ENCODE measurements at places on chromosomes 1 and 21. TPM values are rescaled to one million over a fixed set of nuclear protein-coding genes. Genes with fewer than 3 reads are reported as not detected.

DNA sequence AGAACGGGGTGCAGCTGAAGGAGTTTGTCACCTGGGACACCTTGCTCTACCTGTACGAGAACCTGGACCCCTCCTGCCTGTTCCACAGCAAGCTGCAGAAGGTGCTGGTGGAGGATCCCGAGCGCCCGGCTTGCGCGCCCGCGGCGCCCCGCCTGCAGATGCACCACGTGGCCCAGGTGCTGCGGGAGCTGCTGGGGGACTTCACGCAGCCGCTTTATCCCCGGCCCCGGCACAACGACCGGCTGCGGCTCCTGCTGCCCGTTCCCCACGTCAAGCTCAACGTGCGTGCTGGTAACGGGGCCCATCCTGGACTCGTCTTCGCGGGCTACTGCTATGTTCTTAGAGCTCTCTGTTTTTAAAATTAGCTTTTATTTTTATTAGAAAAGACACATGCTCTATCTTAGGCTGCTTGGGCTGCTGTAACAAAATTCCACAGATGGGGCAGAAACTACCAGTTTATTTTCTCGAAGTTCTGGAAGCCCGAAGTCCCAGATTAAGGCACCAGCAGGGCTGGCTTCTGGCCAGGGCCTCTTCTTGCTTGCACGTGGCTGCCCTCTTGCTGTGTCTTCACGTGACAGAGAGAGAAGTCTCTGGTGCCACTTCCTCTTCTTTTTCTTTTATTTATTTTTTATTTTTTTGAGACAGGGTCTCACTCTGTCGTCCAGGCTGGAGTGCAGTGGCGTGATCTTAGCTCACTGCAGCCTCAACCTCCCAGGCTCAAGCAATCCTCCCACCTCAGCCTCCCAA, 38.1 kb downstream of the TRPM2 start:
- no peak for DNase-seq

- DNase-seq, result peak; percentile 51
These were observed 23.1 kb downstream of the DYRK3 start for GRCh38 chr1:206658264-206658980.

- DNase-seq, result peak; percentile 12
These were observed 578 bp upstream of the SESN2 start for GRCh38 chr1:28258628-28259251.

- no peak for DNase-seq
These were observed 904.2 kb downstream of the KCNT2 start for GRCh38 chr1:195704028-195704427.

LRIG2 gene
- 5.0 TPM for total RNA-seq
